Hepatocyte (in vitro differentiated cells): ENCODE measurements at places on chromosomes 4 and X.

- peak; percentile 6 for DNase-seq
Observed at GRCh38 chrX:77788050-77788449, 2.0 kb upstream of the ATRX start.

DNA sequence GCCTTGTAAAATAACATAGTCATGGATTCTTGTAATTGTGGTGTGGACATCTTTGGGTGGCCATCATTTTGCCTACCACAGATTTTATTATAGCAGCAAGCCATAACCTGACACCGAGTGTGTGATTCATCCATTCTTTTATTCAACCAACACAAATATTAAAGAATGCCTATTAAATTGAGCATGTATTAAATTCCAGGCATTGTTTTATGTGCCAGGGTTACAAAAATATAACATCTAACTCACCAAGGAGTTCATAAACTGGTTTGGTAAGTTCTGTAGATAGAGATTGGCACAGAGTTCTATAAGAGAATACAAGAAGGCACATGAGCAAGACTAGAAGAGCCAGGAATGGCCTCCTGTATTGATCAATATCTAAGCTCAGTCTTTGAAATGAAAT, 18.0 kb downstream of the NBDY start:
- DNase-seq: no peak

DNA sequence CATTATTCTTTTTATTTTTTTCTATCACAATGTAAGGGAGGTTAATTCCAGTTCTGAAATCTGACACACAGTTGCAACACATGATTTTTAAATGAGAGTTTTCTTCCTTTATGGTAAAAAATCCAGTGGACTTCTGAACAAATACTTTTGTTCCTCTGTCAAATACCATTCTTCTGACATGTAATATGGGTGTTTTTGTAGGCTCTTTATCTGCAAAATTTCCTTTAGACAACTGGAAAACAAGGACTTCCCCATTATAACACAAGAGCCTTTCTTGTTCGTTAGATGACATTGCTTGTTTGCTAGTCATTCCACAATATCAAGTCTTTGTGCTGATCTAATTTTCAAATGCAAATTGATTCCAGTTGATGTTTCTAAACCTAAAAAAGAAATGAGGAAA, 7.7 kb downstream of the FANCB start:
- no peak for DNase-seq

DNA sequence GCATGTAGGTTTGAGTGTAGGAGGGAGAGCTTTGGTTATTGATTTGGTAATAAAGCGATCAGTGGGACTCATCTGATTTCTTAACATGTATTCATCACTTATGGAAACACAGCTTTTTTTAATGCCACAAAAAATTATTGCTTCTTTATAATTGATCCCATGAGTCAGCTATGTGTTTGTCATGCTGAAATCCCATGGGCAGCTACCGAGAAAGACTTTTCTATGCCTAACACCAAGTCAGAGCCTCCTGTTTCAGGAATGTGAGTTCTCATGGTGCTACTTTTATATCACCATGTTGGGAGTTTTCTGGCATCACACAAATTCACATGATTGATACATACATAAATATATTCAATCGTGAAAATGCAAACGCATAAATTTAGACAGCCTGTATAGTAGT, 165.7 kb downstream of the RAPGEF2 start:
- DNase-seq: no peak
